ENCODE measurements at places on chromosomes 6 and 20. TPM values are rescaled to one million over a fixed set of nuclear protein-coding genes. Genes with fewer than 3 reads are reported as not detected.

TAAR9 gene
- total RNA-seq: not detected

SLCO4A1 gene
- 3.1 TPM for total RNA-seq

LPA gene
- not detected for total RNA-seq

BMP2 gene
- total RNA-seq: 34.2 TPM

TP53TG5 gene
- total RNA-seq: not detected

UTRN gene
- 774 TPM for total RNA-seq

HACE1 gene
- total RNA-seq: 12.3 TPM

SMIM26 gene
- 69.2 TPM for total RNA-seq

TOX2 gene
- total RNA-seq: 3.9 TPM

GSTA2 gene
- not detected for total RNA-seq

All from vein endothelial cell (primary cell).